MM.1S (cell line): ENCODE measurements at places on chromosomes 3 and 15.

GRCh38 chr15:77533578-77534430, 98.9 kb downstream of the LINGO1 start:
- no peak overlapping the region for H3K27ac ChIP-seq
- DNase-seq = no peak
- peaks cover 6% of the 10 kb centered on the region; the same call in 1 of the 2 replicates for H3K27me3 ChIP-seq
- H3K4me3 ChIP-seq = no peak overlapping the region

GRCh38 chr3:142447301-142447851, 461 bp downstream of the XRN1 start:
- DNase-seq = peak; percentile 37
- H3K27ac ChIP-seq = peak overlapping the region; percentile 94
- peak overlapping the region; percentile 93 for H3K4me3 ChIP-seq

DNA sequence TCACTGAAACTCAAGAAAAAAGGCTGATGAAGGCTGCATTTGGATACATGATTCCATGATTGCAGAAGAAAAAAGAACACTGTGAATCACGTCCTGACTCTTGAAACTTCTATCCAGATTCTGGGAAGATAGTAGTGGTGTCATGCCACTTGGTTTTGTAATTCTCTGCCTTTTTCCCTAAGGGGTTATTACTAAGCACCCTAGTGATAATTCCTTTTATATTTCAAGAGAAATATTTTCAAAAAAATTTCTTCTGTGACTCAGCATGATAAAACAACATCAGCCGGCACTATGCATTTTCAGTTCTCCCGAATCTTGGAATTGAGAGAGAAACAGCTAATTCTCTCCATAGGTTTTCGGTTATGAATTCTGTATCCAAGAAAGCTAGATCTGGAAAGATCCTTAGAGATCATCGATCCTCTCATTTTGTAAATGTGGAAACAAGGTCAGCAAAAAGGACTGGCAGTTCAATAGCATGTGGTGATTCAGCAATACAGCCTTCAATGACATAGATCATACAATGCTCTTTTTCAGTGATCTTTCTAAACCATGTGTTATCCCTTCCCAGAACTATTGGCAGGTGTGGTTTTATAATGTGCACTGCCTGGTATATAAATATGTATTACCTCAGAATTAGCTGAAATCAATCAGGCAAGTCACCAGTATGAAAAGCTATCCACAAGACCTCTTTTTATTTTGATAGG, 42.6 kb upstream of the TP63 start:
- no peak overlapping the region for H3K4me3 ChIP-seq
- H3K4me1 ChIP-seq = no peaks in the 10 kb centered on the region
- H3K36me3 ChIP-seq = no peaks in the 10 kb centered on the region
- no peak overlapping the region for H3K27ac ChIP-seq

- H3K4me3 ChIP-seq = no peak overlapping the region
- no peak for DNase-seq
- H3K27ac ChIP-seq = no peak overlapping the region
- peaks cover 33% of the 10 kb centered on the region for H3K36me3 ChIP-seq
Measured at GRCh38 chr15:70053001-70053715, 44.6 kb downstream of the TLE3 start.

DNA sequence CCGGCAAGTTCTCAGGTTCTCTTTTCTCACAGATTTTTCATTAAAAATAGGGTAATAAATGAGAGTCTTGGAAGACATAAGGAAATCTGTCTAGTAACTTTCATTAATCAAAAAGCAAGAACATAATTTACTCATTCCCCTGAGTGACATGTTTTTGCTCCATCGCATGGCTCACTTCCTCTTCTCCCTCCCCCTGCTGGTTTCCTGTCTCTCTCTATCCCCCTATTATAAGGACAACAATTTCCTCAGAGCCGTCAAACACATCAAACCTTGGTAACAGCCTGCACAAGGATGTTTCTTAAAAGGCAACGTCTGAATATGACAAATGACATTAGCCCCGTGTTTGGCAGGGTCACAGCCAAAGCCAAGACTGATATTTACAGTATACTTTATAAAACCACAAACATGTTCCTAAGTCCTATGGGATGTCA, 1149.6 kb downstream of the IGSF11 start:
- H3K27ac ChIP-seq = peak overlapping the region; percentile 43; the same call in 1 of the 2 replicates
- H3K4me1 ChIP-seq = peaks cover 32% of the 10 kb centered on the region

DNA sequence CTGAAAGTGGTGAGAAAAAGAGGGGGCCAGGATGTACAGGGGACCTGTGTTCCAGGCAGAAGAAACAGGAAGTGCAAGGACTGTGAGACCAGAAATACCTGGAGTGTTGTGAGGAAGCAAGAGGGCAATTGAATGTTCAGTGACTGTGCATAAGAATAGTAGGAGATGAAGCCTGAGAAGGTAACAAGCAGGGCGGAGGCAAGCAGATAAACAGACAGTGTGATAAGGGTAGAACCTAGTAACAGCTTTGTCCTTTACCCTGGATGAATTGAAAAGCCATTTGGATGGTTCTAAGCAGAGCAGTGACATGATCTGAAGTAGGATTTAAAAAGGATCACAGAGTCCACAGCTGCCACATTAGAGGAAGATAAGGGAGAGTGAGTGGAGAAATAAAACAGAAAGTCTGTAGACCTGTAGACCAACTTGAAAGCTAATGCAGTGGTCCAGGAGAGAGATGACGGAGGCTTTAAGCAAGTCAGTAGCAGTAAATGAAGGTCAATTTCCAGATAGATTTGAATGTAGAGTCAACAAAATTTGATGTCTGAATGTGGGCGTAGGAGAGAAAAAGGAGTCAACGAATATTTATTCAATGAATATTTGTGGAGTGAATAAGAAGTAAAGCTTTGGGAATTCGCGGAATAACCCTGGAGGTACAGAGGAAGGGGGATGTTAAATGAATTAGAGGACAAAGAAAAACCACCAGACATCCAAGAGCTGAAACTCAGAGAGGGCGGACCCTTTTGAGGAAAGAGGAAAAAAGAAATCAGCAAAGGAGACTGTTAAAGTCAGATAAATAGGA, 4.2 kb upstream of the PLOD2 start:
- no peaks in the 10 kb centered on the region for H3K27me3 ChIP-seq
- H3K27ac ChIP-seq = no peak overlapping the region
- H3K4me1 ChIP-seq = no peaks in the 10 kb centered on the region
- no peaks in the 10 kb centered on the region for H3K36me3 ChIP-seq
- no peak for DNase-seq

- H3K27me3 ChIP-seq = no peaks in the 10 kb centered on the region
- H3K4me1 ChIP-seq = no peaks in the 10 kb centered on the region
- no peak for DNase-seq
- no peak overlapping the region for H3K27ac ChIP-seq
- H3K36me3 ChIP-seq = no peaks in the 10 kb centered on the region
Measured at GRCh38 chr15:63072023-63072650, 29.6 kb downstream of the TPM1 start.

- no peaks in the 10 kb centered on the region for H3K4me1 ChIP-seq
- H3K36me3 ChIP-seq = no peaks in the 10 kb centered on the region
- H3K27me3 ChIP-seq = no peaks in the 10 kb centered on the region
- no peak overlapping the region for H3K4me3 ChIP-seq
Measured at GRCh38 chr3:96959901-96960641, 145.7 kb downstream of the EPHA6 start.

- H3K36me3 ChIP-seq = no peaks in the 10 kb centered on the region
- no peaks in the 10 kb centered on the region for H3K27me3 ChIP-seq
- H3K27ac ChIP-seq = no peak overlapping the region
- H3K4me1 ChIP-seq = no peaks in the 10 kb centered on the region
- DNase-seq = no peak
- H3K4me3 ChIP-seq = no peak overlapping the region
Measured at GRCh38 chr3:16767006-16767405, 117.7 kb upstream of the PLCL2 start.

DNA sequence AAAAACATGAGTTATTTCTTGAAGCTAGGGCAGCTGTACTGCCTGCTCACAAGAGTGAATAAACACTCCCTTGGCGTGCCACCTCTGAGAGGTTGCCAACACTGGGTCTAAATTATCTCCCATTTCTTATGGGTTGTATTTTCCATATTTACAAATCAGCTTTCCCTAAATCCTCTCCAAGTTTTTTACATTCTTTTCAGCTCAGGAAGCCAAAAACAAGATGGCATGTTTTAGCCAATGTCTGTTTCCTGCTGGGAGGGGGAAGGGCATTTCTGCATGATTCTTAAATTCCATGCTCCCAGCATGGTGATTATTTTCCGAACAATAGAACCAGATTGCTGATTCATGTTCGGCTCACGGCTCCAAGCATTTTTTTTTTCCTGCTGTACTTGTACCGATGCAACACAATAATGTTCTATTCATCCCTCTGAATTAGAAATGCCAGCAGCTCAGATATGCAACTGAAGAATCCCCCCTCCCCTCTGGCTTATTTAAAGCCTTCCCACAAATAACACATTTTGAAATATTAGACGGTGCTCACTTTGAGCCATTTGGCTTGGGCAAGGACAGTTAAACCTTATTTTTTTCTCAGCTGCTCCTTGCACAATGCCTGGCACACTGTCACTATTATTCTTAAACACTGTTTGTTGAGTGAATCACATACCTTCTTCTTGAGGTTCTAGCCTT, 252.5 kb downstream of the THRB start:
- H3K27ac ChIP-seq = no peak overlapping the region
- DNase-seq = no peak
- no peak overlapping the region for H3K4me3 ChIP-seq
- H3K27me3 ChIP-seq = no peaks in the 10 kb centered on the region
- no peaks in the 10 kb centered on the region for H3K4me1 ChIP-seq

DNA sequence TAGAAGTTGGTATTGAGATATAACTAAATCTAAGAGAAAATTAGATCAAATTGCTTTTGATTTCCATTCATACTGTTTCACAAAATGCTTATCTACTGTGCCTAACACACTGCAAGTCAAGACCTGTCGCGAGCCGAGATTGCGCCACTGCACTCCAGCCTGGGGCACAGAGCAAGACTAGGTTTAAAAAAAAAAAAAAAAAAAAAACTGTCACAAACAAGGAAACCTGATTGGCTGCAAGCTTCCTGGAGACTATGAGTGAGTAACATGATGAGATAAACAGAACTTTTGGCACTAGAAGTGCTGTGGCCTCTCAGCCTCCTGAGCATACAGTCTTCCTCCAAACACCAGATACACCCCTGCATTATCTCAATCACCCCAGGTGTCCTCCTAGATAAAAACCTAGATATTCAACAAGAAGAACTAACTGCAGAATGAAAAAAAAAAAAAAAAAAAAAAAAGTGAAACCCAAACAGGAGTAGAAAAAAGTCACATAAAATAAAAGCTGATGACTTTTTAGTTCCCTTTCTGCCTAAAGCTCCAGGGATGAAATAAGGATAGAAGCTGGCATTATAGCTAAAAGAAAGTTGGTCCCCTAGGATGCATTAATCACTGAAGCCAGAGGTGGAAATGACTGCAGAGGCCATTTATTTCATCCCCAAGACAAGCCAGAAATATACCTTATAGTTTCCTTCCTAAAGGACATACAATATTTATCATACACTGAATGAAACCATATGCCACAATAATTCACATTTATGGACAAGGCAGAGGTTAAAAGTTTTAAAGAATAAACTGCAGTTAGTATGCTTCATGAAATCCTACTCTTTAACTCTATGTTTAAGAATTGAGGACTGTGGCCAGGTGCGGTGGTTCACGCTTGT, 82.4 kb downstream of the P3H2 start:
- peaks cover 7% of the 10 kb centered on the region; the same call in 1 of the 2 replicates for H3K4me1 ChIP-seq
- no peaks in the 10 kb centered on the region for H3K27me3 ChIP-seq
- no peak overlapping the region for H3K27ac ChIP-seq
- H3K36me3 ChIP-seq = no peaks in the 10 kb centered on the region
- H3K4me3 ChIP-seq = no peak overlapping the region

DNA sequence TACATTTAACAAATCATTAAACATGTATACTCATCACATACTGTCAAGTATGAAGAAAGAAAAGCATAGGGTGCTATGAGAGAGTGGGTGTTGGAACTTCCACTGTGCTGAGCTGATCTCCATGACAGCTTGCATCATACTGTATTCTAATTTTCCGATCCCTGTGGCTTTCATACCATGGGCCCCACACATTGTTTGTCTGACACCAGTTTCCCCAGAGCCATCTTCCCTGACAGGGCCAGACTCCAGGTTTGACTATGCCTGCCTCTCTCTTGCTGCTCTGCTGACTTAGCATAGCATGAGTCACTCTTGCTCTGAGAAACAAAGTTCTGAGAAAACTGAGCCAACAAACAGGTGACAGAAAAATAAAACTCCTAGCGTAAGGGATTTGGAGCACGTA, 37.0 kb upstream of the CASR start:
- H3K4me3 ChIP-seq = no peak overlapping the region
- H3K4me1 ChIP-seq = no peaks in the 10 kb centered on the region
- no peaks in the 10 kb centered on the region for H3K27me3 ChIP-seq
- DNase-seq = no peak
- H3K27ac ChIP-seq = no peak overlapping the region

DNA sequence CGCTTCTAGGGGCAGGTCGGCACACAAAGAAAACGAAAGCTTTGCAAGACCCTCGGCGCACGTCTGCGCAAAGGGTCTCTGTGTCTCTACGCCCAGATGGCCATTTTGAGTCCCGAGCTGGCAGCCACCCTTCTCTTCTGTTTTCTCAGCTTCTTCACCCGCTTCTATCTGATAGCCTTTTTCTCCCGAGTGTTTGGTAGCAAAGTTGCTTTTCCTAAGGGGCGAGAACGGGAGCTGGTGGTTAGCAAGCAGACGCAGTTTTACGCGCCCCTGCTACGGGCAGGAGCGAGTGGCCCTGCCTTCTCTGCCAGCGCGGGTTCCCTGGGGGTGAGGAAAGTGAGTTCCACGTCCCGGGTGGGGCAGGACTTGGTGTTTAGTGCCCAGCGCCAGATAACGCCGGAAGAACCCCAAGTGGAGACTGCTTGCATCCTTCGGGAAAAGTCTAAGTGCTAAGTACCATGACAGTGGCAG, 2.9 kb upstream of the MKRN2 start:
- 0 out of 2 replicates have a peak, but pooled peaks cover 6% of the 10 kb centered on the region for H3K27me3 ChIP-seq
- peak; percentile 10 for DNase-seq
- H3K36me3 ChIP-seq = no peaks in the 10 kb centered on the region

DNA sequence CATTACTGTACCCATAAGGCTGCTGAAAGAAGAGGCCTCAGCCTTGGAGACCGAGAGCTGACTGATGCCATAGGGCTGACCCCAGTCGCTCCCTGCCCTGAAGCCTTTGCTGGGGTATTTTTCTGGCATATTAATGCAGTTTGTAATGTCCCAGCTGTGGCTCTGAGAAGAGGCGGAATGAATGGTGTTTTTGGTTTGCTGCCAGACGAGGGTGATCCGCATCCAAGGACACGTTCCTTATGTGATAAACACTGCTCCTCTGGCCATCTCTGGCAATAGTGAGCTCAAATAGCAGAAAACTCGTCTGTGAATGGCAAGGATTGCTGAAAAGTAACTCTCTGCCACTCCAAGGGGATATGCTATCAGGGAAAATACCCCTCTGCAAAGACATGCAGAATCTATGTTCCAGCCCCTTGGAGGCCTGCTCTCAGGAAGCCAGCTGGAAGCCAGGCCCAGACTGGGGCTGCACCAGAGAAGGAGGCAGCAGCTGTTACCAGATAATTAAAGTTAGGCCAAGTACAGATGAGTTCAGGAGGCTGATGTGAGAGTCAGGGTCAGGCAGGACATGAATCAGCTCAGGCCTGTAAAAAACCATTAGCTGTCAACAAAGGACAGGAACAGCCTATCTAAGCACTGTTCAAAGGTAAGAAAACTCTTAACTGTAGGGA, 28.9 kb upstream of the KLHL6 start:
- no peaks in the 10 kb centered on the region for H3K27me3 ChIP-seq
- peaks cover 7% of the 10 kb centered on the region for H3K4me1 ChIP-seq
- H3K27ac ChIP-seq = no peak overlapping the region
- H3K4me3 ChIP-seq = no peak overlapping the region
- DNase-seq = peak; percentile 15
- no peaks in the 10 kb centered on the region for H3K36me3 ChIP-seq

- H3K4me3 ChIP-seq = peak overlapping the region; percentile 73
- peaks cover 18% of the 10 kb centered on the region for H3K4me1 ChIP-seq
- H3K36me3 ChIP-seq = no peaks in the 10 kb centered on the region
- peak overlapping the region; percentile 91 for H3K27ac ChIP-seq
- H3K27me3 ChIP-seq = no peaks in the 10 kb centered on the region
- peak; percentile 57 for DNase-seq
Measured at GRCh38 chr3:56682462-56683121, 473 bp downstream of the TASOR start.
